ENCODE measurements at places on chromosomes 13 and 19.

DNA sequence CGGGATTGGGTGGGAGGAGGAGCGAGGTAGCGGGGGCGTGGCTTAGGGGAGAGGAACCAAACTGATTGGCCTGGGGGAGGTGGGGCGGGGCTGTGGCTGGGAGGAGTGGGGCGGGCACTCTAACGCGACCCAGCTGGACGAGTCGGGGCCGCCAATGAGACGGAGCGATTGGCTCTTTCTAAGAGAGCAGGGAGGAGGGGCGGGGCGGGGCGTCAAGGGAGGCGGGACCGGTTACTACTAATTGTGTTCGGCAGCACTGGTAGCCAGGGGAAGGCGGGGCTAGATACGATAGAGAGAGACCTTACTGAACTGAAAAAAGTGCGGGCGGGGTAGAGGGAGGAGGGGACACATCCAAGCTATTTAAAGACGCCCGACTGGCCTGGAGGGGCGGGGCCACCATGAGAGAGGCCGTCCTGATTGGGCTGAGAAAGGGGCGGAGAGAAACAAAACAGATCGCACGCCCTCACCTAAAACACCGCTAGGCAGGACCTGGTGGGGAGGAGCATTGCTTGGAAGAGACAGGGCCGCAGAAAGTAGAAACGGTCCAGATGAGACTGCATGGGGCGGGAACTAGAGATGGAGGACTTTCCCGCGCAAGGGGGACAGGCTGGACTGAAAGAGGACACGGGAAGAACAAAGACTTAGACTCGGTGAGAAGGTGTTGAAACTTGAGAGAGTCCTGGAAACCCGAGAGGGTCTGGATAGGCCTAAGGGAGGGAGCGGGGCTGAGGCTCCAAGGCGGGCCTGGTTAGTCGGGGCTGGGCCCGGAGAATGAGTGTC, at the start of gene KCNC3:
Gene KCNC3 (minus strand): TSS at position 232 of the 780 bp plus-strand sequence. CDS start 295 bp downstream, outside the sequence.
- peak; percentile 78 for DNase-seq

DNA sequence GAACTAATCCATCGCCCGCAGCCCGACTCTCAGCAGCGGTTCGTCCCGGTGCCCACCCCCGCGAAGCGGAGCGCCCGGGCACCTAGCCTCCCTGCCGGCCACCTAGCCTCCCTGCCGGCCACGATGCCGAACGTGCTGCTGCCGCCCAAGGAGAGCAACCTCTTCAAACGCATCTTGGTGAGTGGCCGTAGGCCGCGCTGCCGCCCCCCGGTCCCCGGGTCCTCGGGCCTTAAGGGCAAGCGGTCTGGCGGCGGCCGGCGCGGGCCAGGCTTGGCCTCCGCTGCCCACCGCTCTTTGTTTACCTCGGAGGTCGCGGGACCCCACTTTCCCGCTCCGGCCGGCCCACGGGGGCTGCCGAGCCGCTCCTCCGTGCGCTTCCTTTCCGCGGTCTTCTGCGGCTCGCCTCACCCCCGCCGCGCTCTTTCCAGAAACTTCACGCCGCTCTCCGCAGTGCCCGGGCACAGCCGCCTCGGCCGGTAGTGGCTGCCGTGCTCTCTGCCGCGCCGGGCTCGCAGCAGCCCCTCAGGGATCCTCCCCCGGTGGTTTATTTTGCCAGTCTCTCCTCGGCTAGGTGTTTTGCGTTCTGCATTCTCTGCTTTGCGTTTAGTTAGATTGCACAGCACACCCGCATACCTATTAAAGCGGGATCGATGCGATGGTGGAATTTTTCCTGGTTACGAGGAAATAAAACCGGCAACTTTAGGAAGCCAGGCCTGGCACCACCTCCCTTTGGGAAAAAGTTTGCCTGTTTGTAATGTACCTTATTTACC, 524 bp downstream of the NAA16 start:
- DNase-seq: peak; percentile 34

DNA sequence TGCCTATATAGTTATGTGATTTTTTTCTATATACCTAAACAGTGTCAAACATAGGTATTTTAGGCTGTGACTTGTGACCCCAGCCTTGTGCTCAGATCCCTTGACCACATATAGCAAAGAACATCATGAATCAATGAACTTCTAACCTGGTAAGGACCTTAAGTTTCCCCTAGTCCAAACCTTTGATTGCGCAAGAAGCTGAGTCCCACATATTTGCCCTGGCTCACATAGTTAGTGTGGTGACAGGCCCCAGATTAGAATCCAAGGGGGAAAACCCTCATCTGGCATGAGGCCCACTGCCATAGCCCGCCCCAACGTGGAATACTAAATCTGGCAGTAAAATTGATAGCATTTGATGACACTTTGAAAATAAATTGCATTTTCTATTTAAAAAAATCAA, 171.8 kb downstream of the MZT1 start:
- DNase-seq: no peak

GRCh38 chr19:14091081-14091812, 696 bp upstream of the SAMD1 start:
- peak; percentile 78 for DNase-seq

- no peak for DNase-seq
Observed at GRCh38 chr13:106232681-106233080, 302.8 kb downstream of the EFNB2 start.

DNA sequence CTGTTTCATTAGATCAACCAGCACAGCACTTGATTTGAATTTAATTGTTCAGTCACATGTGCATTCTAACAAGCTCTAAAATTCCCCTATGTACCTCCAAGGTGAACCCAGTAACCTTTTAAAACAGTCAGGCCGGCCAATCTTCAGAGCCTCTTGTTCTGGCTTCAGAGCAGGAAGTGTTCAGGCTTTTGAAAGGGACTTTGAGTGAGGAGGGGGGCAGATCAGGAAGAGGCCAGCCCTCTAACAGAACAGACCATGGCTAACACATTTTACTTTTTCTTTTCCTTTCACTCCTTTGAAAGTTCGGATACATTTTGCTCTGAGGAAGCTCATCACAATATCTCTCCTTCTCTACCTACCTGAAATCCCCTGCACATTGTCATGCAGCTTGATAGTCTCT, 390.3 kb downstream of the TBC1D4 start:
- no peak for DNase-seq

GRCh38 chr19:54630782-54631181, 498 bp downstream of the LILRB1 start:
- no peak for DNase-seq

DNA sequence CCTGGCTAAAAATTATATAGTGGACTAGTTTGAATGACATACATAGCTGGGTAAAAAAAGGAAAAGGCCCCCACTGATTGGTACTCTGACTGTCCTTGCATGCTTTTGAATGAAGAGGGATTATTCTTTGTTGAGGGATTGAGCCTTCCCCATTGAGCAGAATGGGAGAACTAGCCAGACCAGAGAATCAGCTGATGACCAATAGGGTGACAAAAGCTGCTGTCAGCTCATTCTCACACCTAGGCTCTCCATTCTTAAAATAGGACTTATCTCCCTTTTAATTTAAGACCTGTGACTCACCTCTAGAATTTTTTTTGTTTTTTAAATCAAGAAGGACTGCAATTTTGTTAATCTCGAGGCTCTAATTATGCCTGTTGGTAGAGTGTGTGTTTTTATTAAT, 79.3 kb downstream of the CRYL1 start:
- no peak for DNase-seq

- DNase-seq: no peak
Observed at GRCh38 chr13:78971355-78972025, 312.5 kb upstream of the OBI1 start.

DNA sequence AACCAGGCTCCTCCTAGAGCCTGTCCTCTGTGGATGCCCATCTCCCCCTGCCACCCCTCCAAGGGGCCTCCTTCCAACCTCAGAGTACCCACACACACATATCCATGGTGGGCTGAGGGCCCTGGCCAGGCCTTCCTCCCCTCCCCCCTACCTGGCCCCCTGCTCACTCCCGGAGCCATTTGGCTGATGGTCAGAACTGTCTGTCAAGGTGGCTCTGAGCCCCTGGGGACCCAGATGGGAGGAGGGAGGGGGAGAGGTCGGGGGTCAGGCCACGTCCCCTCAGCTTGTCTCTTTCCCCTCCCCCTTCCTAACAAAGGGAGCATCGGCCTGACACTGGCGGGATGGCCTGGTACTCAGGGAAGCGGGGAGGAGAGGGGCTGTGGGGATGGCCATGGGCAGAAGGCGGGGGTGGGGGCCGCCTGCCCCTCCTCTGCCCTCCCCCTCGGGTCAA, 18.7 kb upstream of the POU2F2 start:
- DNase-seq: no peak

All from hepatic stellate cell (primary cell).